ENCODE measurements at places on chromosomes 11 and 22. TPM values are rescaled to one million over a fixed set of nuclear protein-coding genes. Genes with fewer than 3 reads are reported as not detected.

The C11orf87 gene
- not detected for total RNA-seq

The GLYATL1 gene
- total RNA-seq, result 1.2 TPM

The SYT9 gene
- total RNA-seq, result not detected

The LMNTD2 gene
- total RNA-seq, result 0.33 TPM

The FDX1 gene
- total RNA-seq, result 8.1 TPM

The GNG3 gene
- total RNA-seq, result not detected

The VWCE gene
- 8.4 TPM for total RNA-seq

The LMF2 gene
- total RNA-seq, result 68.3 TPM

The GP1BB gene
- 6.6 TPM for total RNA-seq

The SHANK3 gene
- total RNA-seq, result 1.5 TPM

The HSPB2 gene
- total RNA-seq, result 0.99 TPM

The FLRT1 gene
- 0.50 TPM for total RNA-seq

The RFPL3 gene
- total RNA-seq, result not detected

The ROBO4 gene
- total RNA-seq, result 1.3 TPM

The RFPL2 gene
- total RNA-seq, result not detected

The HPX gene
- 1.7 TPM for total RNA-seq

Data from smooth muscle cell of trachea (primary cell).